Renal cortex interstitium (tissue), 15 donors: ENCODE measurements at places on chromosomes 5 and 9.

DNA sequence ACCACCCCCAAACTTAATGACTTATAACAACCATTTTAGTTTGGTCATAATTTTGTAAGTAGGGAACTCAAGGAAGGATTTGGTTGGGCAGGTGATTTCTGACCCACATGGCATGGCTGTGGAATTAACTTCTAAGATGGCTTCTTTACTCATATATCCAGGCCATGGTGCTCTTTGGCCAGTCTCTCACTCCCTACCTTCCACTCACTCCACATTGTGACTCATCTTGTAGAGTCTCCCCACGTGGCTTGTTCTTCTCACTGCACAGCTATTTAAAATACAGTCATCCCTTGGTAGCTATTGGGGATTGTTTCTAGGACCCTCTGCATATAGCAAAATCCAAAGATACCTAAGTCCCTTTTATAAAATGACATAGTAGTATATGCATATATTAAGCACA is 76.6 kb upstream of the MAST4 start:
- DNase-seq: no peak

- DNase-seq: no peak
These were observed 972 bp downstream of the PDGFRB start for GRCh38 chr5:150154618-150155128.

- no peak for DNase-seq
These were observed 92.1 kb upstream of the MAP1B start for GRCh38 chr5:72015103-72015548.

- no peak for DNase-seq
These were observed 73.3 kb downstream of the GLIS3 start for GRCh38 chr9:4226331-4227250.

- DNase-seq: no peak
These were observed 142.0 kb downstream of the FANCC start for GRCh38 chr9:95175523-95175922.

GRCh38 chr5:56422076-56422762 is 189.1 kb upstream of the ANKRD55 start:
- peak; percentile 43 for DNase-seq

DNA sequence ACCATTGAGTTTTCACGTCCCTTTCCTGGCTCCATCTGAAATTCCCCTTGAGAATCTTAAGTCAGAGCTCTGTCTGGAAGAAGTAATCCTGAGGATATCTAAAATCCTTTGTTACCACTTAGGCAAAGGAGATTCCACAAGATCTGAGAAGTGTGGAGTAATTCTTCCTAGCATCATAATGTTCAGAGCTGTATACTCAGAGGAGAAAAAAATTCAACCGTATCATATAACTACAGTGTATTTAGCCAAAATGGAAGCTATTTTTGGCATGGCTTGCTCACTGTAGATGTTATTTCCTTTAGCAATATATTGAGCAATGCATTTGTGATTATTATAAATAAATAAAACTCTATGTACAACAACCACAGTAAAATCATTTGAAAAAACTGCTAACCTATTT is 1858.4 kb downstream of the EFNA5 start:
- no peak for DNase-seq

- DNase-seq: no peak
These were observed 28.8 kb downstream of the G3BP1 start for GRCh38 chr5:151800532-151800931.

DNA sequence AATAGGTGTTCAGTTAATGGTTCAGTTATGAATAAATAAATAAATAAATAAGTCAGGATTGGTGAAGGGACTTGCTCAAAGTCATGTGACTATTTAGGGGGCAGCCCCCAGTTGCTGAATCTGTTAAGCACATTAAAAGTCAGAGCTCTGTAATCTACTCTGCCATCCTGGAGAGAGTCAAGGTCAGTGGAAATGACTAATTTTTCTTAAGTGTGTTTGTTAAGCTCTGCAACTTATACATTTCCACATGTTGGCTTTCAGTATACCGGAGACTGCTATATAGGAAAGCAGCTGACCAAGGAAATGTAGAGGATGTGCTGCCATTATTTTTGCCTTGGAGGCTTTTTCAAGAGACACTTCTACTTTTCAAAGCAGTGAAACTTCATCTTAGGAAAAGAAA is 57.9 kb downstream of the KIAA1958 start:
- no peak for DNase-seq

DNA sequence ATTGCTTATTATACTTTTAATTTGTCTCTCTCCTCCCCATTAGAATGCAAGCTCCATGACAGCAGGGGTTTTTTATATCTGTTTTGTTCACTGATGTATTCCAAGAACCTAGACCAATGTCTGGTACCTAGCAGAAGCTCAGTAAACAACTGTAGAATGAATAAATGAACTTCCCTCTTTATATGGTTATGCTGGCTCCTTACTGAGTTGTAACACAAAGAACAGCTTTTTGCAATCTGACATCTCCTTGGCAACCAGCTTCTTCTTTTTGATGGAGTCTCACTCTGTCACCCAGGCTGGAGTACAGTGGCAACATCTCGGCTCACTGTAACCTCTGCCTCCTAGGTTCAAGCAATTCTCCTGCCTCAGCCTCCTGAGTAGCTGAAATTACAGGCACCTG is 13.6 kb downstream of the TRMO start:
- no peak for DNase-seq

DNA sequence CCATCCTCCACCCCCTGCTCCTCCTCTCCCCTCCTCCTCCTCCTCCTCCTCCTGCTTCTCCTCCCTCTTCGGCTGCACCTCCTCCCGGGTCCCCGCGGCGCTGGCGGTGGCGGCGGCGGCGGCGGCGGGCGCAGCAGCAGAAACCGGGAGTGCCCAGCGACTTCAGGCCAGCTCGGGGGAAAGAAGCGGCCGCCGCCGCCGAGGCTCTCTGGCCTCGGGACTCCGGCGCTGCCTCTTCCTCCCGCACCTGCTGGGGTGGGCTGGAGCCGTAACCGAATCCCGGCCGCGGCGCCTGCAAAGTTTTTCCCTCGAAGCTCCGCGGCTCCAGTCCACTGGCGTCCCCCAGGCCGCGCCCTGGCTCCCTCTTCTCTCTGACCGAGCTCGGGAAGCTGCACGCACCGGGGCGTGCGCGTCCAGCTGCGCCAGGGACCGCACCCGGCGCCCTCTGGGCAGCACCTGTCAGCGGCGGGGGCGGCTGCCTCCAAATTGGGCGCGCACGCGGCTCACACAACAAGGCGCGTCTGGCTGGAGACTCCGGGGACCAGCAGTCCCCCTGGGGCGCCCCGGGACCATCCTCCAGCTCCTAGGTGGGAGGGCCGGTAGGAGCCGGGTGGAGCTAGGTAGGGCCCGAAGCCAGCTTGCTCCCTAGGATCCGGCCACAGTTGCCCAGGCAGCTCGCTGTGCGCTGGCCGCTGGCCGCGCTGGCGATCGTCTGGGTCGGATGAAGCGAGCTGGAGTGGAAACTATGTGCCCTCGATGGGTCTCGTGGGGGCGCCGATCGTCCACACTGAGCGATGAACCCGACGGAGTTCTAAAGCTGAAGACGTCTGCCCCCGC is at the start of gene MCTP1:
TSS of gene MCTP1 (minus strand) at position 523 of the 837 bp plus-strand sequence.
- peak; percentile 10 for DNase-seq

- DNase-seq: no peak
These were observed 23.3 kb upstream of the EEIG1 start for GRCh38 chr9:128003966-128004604.

DNA sequence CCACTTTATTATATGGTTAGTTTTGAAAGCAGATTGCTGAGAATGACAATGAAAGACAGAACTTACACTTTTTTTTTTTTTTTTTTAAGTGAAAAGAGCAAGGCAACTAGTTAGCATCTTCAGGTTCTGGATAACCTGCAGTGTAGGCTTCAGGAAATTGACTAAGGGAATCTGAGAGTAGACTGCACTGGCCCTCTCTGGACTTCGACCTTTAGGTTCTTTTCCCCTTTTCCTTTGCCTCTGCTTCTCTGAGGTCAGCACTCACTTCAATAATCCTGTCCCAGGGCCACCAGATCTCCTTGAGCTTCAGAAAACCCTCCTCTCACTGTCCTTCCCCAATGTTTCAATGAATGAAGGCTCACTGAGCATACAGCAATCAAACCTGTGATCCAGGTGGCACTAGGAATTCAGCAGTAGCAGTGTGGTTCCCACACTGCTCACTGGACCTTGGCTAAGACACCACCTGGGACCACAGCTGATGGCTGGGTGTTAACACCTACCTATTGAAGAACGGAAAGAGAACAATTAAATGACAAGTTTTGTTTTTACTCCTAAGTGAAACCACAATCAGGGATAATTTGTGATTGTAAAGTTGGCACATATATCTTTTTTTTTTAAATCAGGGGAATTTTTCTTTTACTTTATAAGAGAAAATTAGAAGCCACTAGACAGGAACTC is 85.8 kb upstream of the IL6ST start:
- DNase-seq: no peak

- DNase-seq: no peak
These were observed 119.8 kb downstream of the PLPPR1 start for GRCh38 chr9:101148344-101148743.

DNA sequence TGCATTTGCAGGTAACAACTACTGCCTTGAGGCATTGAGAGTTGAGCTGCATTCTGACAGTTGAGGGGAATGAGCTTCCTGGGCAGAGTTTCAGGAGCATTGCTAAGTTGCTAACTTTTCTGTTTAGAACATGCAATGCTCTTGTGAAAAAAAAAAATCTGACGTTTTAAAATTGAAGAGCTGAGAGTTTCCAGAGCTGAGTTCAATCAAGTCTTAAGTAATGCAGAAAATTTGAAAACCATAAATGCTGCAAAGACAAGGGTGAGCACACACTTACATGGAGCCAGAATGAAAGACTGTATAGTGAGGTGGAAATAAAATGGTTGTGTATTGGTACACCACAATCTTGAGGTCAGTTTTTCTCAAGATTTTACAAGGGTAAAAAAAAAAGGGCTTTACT is 166.0 kb downstream of the GABRB2 start:
- no peak for DNase-seq

GRCh38 chr5:119063579-119064379 is 7.1 kb upstream of the DMXL1 start:
- DNase-seq: no peak

DNA sequence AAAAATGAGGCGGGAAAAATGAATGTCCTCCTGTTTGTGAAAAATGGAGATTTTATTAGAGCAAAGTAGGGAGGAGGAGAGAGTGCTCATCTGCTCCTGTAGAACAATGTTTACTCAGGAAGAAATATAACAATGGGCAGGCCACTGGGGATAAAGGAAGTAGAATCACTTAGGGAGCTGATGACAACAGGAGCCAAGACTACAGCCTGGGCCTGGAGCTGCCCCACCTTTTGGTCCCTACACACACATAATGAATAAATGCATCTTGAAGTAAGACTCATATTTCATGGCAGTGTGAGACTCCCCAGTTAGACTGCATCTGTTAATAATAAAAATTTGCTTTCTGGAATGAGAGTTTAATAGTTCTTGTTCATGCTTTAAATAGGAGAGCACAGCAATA is 1939.8 kb downstream of the EFNA5 start:
- DNase-seq: no peak

DNA sequence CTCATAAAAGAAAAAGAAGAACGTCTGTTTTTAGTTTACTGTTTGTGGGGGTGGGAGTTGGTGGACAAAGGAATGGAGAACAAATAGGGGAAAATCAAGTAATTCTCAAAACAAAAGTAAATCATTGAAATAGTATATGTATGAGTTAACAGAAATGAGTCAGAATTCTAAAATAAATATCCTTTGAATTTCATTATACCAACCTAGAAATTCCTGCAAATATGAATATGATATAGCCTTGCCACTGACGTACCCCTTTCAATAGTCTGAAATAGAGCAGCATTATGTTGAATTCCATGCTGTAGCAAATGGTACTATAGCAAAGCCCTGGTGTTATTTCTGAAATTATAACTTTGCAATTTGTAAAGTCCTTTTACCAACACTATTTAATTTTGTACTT is 29.6 kb upstream of the DTWD2 start:
- no peak for DNase-seq
